Hematopoietic multipotent progenitor cell treated with erythropoietin and hydrocortisone succinate and interleukin-3 and kit ligand, for 17 days (in vitro differentiated cells): ENCODE measurements at places on chromosomes 3 and 15.

- no peak for DNase-seq
Measured at GRCh38 chr3:34584971-34585370, 786.5 kb downstream of the PDCD6IP start.

DNA sequence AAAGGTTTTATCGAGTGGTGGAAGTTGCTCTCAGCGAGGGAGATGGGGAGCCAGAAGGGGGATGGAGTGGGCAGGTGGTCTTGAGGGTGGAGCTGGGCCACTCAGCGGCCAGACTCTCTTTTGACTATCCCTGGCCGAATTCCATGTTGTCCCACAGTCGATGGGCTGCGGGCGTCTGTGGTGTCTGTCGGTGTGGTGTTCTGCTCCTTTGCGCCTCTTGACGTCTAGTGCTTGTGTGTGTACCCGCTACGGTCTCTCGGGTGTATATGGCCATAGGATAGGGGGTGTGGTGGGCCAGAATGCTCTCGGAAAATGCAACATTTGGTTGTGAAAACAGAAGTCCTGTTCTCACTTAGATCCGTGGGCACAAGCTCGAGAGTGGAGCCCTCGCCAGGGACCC is 297.0 kb downstream of the CGGBP1 start:
- DNase-seq = no peak

DNA sequence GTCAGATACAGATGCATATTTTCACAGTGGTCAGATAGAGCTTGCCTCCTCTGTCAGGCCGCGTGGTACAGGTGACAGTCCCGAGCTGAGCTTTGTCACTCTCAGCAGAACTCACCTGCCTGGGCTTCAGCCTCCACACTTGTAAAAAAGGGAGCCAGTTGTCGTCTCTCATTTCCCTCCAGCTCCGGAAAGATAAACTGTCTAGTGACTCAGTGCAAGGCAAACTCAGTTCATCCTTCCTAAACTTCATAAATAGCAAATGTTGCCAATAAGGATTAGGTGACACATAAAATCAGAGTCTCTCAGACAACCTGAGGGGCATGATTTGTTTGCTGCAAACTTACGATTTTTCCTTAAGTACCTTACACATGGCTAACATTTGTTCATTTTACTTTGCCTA is 116.8 kb downstream of the GABRB3 start:
- no peak for DNase-seq

GRCh38 chr3:84547971-84548970 is 410.5 kb upstream of the CADM2 start:
- DNase-seq = no peak

- no peak for DNase-seq
Measured at GRCh38 chr3:128197855-128198254, 44.6 kb downstream of the EEFSEC start.

- DNase-seq = no peak
Measured at GRCh38 chr15:39096608-39097205, 484.2 kb upstream of the THBS1 start.

- DNase-seq = no peak
Measured at GRCh38 chr3:39744746-39745145, 64.7 kb upstream of the MYRIP start.

GRCh38 chr3:87313641-87314040 is 37.3 kb upstream of the POU1F1 start:
- no peak for DNase-seq

DNA sequence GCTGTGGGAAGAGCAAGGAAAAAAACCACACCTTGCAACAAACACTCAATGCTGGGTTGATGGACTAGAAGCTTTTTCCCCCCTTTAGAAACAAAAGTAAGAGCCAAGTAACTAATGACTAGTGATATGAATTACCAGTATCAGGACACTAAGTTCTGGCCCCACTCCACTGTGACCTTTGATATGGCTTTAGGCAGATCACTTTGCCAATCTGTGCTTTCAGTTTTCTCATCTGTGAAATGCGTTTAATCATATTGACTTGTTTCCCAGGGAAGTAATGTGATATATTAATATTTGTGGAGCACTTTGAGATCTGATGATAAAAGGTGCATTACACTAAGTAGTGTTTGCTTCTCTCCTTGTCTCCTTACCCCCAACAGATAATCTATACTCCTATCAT is 319.3 kb upstream of the SATB1 start:
- DNase-seq = no peak

GRCh38 chr3:312160-312733 is 115.7 kb downstream of the CHL1 start:
- no peak for DNase-seq

GRCh38 chr15:83077491-83078230 is 10.6 kb upstream of the BTBD1 start:
- no peak for DNase-seq

DNA sequence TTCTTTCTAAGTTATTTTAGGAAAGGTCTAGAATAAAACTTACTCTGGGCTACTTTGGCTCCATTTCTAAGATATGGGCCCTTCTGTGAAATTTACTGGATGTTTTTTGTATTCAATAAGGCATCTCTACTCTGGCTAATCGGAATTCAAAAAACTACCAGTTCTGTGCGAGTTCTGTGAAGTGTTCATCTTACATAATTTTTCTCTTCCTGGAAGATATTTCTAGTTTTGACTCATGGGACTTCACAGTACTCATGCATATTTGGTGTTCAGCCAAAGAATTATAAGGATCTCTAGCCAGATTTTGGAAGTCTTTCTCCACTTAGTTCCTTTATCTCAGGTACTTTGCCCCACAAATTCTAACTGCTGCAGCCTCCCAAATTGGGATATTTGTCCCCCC is 46.4 kb upstream of the MBNL1 start:
- DNase-seq = no peak

- peak; percentile 11 for DNase-seq
Measured at GRCh38 chr3:141804778-141805639, 41.8 kb downstream of the GRK7 start.

- no peak for DNase-seq
Measured at GRCh38 chr15:45376300-45376928, 1.9 kb downstream of the GATM start.

DNA sequence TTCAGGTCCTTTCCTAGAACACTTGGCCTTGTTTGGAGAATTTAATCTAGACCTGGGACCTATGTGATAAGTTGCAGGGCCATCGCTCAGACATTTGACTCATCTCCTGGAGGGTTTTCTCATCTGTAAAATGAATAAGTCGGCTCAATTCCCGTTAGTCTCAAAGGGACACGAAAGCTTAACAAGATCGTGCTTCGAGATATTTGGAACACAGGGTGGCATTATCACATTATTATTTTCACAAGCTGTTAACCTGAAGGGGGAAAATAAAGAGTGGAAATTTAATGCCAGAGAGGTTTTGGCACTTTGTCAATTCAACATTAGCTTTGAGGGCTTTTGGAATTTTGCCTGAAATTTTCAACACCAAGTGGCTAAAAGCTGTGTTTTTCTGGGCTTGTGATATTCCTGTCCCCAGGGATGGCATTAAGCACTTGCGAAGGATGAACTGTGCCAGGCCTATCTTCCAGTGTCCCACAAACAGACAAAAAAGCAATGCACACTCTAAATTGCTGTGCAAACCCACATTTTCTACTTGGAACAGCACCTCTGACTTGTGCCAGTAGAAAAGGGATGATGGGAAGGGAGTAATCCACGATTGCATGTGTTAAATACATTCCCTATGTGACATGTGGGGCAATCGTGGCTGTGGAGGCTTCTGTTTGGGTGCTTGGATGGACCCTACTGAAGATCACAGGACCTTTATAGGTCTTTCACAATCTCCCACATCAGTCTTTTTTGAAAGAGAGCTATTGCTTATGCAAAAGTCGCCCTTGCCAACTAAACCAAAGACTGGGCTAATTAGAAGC is 478.7 kb downstream of the MFSD1 start:
- no peak for DNase-seq

DNA sequence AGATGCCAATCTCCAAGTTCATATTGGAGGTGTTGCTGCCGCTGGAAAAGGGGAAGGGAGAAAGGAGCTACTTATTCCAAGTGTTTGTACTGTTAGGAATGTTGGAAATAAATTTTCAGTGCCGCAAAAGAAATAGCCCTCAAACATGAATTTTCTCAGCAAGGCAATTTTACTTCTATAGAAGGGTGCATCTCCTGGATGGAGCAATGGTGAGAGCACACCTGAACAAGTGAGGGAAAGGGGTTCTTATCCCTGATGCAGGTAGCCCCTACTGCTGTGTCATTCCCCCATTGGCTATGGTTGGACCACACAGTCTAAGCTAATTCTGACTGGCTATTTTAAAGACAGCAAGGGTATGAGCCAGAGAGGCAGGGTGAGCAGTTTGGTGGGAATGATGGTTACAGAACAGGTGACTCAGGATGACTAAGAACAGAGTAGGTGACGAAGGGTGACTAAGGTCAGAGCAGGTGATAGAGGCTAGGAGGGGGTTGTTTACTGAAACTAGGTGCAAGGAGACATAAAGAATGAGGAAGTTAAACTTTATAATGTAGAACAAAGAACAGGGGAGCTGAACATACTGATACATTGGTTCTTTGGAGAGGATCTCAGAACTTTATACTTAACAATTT is 503.5 kb downstream of the EDEM1 start:
- DNase-seq = no peak

DNA sequence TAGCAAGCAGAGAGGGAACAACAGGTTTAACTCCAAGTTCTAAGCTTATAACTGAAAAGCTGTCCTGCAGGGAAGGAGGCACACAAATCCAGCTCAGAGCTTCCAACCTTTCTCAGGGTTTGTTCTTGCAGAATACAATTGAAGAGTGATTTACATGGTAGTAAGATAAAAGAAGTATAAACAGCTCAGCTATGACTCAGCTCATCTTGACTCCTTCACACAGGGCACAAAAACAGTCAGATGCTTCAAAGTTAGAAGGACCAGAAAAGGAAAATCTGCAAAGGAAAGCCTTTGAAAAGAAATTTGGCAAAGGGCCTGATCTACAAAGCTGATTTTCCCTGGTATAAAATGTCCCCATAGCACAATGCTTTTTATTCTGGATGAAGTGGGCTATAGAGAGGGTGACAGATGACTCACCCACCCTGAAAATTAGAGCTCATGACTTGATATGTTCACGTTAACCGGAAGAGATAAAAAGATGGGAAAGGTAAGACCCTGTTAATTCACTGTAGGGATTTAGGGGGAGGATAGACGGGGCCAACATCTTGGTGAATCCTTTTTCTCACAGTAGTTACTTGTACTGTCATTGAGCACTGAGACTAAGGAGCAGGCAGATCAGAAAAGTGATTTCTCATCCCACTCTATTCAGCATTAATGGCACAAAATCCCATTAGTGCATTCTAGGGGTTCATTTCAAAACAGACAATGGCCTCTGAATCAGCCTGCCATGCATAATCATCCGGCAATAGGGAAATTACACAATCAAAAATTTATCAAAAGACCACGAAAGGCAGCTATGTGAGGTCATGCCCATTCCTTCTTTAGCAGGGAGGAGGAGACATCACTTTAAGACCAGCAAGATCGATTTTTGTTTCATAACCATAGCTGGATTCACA is 143.5 kb downstream of the GAP43 start:
- DNase-seq = no peak

DNA sequence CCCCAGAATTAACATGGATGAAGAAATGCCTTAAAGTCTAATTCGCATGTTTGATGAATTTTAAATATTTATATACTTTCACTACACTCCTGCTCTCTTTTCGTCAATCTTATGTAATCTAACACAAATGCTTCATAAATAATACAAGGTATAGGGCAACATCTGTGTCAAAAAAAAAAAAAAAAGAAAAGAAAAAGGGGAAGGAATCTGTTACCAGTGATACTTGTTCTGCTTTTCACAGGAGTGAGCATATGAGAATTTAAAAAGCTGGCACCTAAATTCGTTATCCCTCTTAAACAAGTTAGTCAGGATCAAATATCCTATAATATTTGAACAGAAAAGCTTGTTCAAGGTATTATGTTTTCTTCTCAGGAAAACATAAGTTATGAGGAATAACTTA is 243.8 kb downstream of the KCNH8 start:
- no peak for DNase-seq

- no peak for DNase-seq
Measured at GRCh38 chr3:124829819-124830554, 57.2 kb downstream of the ITGB5 start.

- DNase-seq = no peak
Measured at GRCh38 chr3:161266731-161267150, 45.6 kb downstream of the NMD3 start.

GRCh38 chr15:74252721-74253120 is 16.6 kb downstream of the CCDC33 start:
- no peak for DNase-seq
